ENCODE measurements at places on chromosomes 11 and 22. TPM values are rescaled to one million over a fixed set of nuclear protein-coding genes. Genes with fewer than 3 reads are reported as not detected.

PDE2A gene
- 4.3 TPM for total RNA-seq

ACR gene
- total RNA-seq, result not detected

RTN4R gene
- 18.2 TPM for total RNA-seq

LIF gene
- total RNA-seq, result 112 TPM

TMEM41B gene
- 48.7 TPM for total RNA-seq

DNA sequence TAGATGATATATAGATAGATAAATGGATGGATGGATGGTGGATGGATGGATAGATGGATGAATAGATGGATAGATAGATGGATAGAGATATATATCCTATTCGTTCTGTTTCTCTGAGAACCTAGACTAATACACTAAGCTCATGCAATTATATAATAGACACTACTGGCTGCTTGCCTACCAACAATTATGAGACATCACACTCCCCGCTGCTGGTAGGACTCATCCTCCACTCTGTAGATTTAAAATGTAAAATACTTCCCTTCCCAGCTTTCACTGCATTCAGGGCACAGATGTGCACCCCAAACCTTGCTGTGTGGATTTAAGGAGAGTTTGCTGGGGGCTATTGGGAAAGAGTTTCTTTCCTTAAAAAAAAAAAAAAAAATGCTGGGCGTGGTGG, 28.3 kb upstream of the RCN1 start:
- no peak for DNase-seq

DNA sequence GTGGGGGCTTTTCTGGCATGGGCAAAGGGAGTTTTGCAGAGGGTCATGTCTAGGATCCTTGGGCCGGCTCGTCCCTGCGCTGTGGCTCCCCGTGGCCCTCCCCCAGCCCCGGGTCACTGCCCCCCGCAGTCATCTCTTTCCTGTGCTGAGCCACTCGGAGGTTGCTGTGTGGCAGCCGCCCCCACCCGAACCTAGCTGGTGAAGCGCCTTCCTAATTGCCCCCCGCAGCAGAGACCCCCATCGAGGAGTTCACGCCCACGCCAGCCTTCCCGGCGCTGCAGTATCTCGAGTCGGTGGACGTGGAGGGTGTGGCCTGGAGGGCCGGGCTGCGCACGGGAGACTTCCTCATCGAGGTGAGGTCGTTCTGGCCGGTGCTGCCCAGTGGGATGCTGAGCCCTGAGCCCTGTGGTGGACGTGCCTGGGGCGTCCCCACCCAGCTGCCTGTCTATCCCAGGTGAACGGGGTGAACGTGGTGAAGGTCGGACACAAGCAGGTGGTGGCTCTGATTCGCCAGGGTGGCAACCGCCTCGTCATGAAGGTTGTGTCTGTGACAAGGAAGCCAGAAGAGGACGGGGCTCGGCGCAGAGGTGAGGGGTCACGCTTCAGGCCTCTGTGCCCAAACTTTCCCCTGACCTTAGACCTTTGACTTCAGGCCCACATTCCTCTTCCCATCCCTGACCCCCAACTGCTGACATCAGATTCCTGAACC, 32.0 kb downstream of the SHANK3 start:
- DNase-seq, result no peak

NXPE4 gene
- not detected for total RNA-seq

- no peak for DNase-seq
Measured at GRCh38 chr11:20529757-20530156, 69.7 kb upstream of the SLC6A5 start.

RASGRP2 gene
- total RNA-seq, result 0.41 TPM

CLTCL1 gene
- total RNA-seq, result 25.9 TPM

FGF4 gene
- total RNA-seq, result not detected

ACTN3 gene
- total RNA-seq, result not detected

MUC6 gene
- total RNA-seq, result not detected

GRCh38 chr11:64560139-64560771, 30.8 kb upstream of the SLC22A12 start:
- no peak for DNase-seq

DNA sequence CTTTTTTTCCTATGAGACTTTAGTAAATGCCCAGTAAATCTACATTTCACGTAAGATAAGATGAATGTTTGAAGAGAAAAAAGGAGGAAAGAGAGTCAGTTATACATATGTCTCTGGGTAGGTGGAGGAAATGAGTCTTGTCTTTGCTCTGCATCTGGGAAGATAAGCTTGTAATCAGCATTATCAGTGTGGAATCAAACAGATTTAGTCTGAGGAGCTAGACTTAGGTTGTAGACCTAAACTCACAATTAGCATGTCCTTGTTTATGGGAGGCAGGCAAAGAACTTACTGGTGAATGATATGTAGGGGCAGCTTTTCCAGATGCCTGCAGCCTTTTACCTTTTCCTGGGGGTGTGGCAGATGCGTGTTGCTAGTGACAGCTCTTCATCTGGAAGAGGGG, 962.3 kb downstream of the TBC1D22A start:
- DNase-seq, result no peak

VSIG10L2 gene
- total RNA-seq, result not detected

DNA sequence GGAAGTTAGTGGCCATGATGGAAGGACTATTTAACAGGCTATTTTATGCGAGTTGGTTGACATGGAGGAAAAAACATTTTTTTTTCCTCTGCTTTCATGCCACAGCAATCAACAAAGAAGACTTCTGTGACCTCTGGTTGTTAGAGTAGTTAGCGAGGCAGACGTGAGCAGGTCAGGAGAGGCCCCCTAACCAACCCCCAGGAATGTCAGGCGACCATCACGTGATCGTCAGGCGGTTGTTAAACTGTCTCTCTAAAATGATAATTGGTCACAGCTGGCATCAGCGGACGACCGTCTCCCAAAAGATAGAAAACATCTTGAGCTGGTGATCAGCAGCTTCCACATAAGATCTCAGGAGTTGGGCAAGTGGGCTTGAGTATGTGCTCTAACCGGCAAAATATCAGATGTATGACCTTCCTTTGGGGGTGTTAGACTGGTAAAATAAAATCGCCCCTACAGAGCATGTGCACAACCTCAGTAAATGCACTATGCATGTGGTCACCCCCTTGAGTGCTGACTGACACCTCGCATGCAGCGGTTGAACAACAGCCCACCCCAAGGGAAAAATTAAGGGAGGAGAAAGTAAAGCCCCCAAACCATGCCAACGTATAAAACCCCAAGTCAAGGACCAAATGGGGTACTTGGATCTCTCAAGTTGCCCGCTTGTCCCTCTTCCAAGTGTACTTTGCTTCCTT, 20.9 kb upstream of the NARS2 start:
- DNase-seq, result no peak

TTC36 gene
- 0.62 TPM for total RNA-seq

DNA sequence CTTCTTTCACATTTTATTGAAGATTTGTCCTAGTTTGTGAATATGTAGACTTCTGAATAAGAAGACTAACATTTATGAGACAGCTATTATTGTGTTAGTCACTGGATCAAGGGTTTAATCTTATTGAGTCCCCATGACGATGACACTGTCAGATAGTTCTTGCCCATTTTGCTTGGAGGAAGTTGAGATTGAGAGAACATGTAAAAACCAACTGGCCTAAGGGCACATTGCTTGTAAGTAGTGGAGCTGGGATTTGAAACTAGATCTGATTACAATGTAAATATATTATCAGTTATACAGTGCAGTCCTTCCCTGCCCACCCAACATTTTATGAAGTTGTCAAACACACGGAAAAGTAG, 134.7 kb downstream of the HIPK3 start:
- DNase-seq, result no peak

DNA sequence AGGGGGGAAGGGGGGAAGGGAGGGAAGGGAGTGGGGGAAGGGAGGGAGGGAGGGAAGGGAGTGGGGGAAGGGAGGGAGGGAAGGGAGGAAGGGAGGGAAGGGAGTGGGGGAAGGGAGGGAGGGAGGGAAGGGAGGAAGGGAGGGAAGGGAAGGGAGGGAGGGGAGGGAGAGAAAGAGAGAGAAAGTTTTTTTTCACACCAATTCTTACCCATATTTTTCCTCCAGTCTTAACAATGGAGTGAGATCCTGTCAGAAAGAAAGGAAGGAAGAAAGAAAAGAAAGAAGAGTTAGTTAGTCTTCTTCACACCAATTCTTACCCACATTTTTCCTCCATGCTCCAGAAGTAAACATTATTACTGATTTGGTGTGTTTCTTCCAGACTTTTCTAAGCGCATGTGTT, 3.0 kb upstream of the OR2AT4 start:
- no peak for DNase-seq

DNA sequence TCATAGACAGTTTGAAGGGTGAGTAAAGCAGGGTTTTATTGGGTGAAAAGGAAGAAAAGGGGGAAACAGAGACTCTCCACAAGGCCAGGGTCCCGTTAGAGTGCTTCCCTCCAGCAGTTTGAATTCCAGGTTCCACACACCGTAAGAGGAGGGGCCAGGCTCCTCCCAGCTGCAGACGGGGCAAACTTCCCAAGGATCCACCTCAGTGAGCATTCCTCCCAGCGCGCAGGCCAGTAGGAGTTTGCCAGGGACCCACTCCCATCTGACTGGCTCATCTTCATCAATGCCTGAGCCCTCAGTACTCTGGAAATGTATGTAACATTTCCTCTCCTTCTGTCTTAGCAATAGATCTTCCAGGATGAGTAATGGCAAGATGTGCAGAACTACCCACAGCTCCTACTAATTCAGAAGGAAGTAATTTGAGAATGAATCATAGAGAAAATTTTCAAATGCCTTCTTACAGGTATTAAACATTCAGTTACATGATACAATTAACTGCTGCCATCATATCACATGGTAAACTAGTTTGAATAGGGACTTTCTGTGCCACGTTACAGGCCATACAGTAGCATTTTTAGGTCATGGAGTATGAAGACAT, 34.0 kb upstream of the TRPC6 start:
- peak; percentile 18 for DNase-seq

PHETA2 gene
- total RNA-seq, result 8.7 TPM

CNGA4 gene
- total RNA-seq, result 0.14 TPM

GRCh38 chr22:32710896-32711295, 90.6 kb upstream of the TIMP3 start:
- no peak for DNase-seq

DNA sequence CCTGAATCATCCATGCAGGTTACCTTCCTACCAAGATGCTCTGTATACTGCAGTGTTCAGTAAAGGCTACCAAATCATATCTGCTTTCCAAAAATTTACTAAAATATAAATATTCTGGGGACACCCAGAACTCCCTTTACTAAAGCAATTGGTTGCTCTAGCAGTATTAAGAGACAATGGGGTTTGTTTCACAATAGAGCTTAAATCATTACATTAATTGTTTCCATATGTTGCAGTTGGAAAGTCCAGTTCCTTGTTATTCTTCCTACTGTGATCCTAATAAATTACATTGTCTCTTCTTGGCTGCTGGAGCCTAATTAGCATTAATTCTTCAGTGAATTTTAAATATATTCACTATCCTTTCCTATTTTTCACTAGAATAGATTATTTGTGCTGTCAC, 316.0 kb upstream of the MTNR1B start:
- no peak for DNase-seq

DNA sequence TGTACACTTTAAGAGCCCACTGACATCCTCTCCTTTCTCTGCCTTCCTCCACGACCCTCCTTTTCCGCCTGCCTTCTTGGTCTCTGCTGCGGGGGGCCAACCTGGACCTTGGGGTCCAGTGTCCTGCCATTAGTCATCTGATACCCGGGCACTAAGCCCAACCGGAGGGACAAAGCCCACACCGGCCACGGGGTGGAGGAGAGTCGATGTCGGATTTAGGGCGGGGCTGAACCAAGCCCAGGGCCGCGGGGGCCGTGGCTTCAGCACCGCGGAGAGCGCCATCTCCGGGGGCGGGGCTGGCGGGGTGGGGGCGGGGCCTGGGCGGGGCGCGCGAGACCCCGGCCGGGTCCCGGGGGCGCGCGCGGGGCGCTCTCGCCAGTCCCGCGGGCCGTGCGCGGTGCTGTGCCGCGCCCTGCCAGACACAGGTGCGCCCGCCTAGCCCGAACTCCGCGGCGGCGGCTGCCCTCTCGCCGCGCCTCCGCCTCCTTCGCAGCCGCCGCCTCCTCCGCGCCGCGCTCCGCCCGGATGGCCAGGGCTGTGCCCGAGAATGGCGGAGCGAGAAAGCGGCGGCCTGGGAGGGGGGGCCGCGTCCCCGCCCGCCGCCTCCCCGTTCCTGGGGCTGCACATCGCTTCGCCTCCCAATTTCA, at the start of gene MAPK8IP1:
TSS of gene MAPK8IP1 (plus strand) at position 378 of the 647 bp plus-strand sequence. CDS start at position 548, 170 bp downstream.
- DNase-seq, result no peak

All from kidney epithelial cell (primary cell).